ENCODE measurements at places on chromosomes 1 and 21. TPM values are rescaled to one million over a fixed set of nuclear protein-coding genes. Genes with fewer than 3 reads are reported as not detected.

Gene MYOG
- total RNA-seq, result not detected

Gene NBPF4
- total RNA-seq, result not detected

Gene KPRP
- not detected for total RNA-seq

Gene PLEKHA6
- 1.2 TPM for total RNA-seq

Gene PTPRU
- 18.3 TPM for total RNA-seq

- no peak for DNase-seq
Observed at GRCh38 chr1:31639543-31639942, 5.1 kb downstream of the PEF1 start.

- no peak for DNase-seq
Observed at GRCh38 chr1:27258598-27258997, 24.2 kb downstream of the WDTC1 start.

- no peak for DNase-seq
Observed at GRCh38 chr1:146010126-146010738, 11.3 kb downstream of the HJV start.
